ENCODE measurements at places on chromosomes 3 and 15.

DNA sequence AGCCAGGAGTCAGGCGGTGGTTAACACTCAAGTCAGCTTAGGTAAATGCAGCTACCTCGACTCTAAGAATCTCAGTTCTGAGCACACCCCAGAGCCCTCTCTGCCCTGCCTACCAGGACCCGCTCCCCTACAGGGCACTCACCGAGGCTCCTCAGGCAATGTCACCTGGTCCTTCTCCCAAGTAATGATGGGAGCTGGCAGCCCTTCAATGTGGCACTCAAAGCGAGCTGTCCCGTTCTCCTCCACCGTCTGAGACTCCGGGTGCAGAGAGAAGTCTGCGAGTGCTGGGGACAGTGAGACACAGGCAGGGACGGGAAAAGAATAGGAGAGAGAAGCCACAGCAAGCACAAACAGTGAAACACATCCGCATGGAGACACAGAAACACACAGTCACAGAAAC, 12.7 kb downstream of the IGDCC4 start:
- no peak for DNase-seq

- DNase-seq, result no peak
Observed at GRCh38 chr3:51705276-51706020, 1.4 kb upstream of the GRM2 start.

DNA sequence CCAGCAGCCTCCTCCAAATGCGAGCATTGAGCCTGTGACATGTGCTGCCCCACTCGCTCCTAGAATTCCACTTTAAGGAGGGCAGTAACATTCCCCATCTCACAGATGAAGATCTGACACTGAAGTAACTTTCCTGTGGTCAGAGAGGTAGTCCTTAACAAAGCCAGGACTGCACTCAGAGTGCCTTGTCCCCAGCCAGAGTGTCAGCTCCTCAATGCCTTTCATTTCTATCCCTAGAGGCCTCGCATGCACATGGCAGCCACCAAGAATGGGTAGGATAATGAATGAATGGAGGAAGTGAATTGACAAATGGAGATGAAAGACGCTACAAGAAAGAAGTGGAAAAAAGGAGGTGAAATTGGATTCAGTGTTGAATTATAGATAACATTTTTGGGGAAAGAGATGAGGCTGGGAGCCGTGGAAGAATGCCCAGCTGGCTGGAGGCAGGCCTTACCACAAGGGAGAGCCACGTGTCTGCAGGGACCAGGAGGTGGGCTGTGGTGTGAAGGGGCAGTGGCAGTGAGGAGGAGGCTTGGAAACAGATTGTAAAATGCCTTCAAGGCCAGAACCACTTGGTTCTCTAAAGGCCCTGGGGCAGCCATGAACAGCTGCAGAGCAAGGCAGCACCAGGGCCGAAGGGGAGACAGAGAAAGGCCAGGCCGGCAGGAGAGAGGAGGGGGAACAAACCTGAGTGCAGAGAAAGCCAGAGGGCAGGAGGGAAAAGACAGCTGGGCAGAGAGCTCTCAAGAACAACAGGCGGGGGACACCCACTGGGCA, 10.4 kb downstream of the CFAP92 start:
- DNase-seq, result no peak

DNA sequence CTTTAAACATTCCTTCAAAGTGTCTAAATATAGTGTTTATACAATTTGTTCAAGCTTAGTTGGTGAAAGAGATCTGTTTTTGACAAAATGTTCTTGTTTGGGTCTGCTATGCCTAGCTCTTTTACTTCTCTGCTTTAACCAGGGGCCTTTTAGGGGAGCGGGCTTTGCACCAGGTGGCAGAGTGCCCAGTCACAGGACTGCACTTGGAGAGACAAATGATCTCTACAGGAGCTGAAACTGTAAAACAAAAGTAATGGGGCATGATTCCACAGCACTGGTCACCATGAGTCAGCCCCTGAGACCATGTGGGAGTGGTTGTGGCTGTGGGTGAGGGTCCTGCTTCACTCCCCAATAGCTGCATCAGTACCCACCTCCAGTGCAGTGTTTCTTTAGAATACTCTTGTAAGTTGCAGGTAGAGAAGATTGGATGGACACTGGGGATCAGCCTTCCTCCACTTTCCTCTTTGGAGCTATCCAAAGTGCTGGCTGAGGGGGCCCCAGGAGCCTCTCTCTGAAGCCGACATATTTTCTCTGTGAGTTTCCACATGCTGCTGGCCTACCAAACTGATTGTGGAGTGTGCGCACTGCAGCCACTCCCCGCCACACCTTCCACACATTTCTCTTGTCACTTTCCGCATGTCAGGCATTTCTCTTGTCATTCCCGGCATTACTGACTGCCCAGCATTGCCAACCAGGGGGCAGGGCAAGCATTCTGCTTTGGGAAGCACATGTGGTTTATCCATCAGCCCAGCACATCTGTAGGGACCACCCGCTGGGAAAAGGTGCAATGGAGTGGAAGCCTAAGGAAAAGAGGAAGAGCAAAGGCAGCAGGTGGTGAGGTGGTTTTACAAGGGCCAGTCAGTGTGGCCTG, 110.0 kb downstream of the EPHB1 start:
- DNase-seq, result no peak

DNA sequence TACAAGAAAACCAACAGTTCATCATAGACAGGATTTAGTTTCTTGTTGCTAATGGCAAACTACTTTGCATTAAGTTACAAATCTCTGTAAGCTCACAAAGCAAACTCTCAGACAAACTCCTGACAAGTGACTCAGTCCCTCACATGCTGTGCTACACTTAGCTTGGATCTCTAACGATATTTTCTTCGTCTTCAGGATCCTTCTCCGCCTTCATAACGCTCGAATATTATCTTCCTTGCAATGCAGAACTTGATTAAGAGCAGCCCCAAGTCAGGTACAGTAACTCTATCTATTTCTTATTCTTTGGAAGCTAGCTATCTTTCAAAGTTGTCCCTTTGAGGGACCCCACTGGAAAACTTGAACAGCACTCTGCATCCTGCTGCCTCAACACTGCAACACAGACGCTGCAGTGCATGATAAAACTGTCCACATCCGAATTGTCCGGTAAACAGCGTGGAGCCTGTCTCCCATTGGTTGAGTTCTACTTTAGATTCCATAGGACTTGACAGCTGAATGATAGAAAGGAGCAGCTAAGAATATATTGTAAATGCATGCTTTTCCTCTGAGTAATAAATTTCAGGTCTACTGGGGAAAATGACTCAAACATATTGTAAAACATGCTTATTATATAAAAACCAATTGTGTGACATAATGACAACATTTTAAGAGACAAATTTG, 61.3 kb downstream of the UACA start:
- peak; percentile 87 for DNase-seq

GRCh38 chr3:111237946-111238345, 166.3 kb downstream of the NECTIN3 start:
- no peak for DNase-seq

- DNase-seq, result no peak
Observed at GRCh38 chr15:35771746-35772442, 225.9 kb upstream of the DPH6 start.
